Trophoblast cell (in vitro differentiated cells and primary cell): ENCODE measurements at places on chromosomes 3 and 15.

GRCh38 chr3:89859757-89860156 lies 752.3 kb downstream of the EPHA3 start:
- H3K27ac ChIP-seq: no peak overlapping the region
- H3K36me3 ChIP-seq: no peaks in the 10 kb centered on the region
- H3K27me3 ChIP-seq: no peaks in the 10 kb centered on the region

- peak; percentile 26 for DNase-seq
- H3K27ac ChIP-seq: no peak overlapping the region
- no peaks in the 10 kb centered on the region for H3K36me3 ChIP-seq
- H3K4me3 ChIP-seq: no peak overlapping the region
- H3K27me3 ChIP-seq: no peaks in the 10 kb centered on the region
- peaks cover 8% of the 10 kb centered on the region for H3K4me1 ChIP-seq
These were observed 1.3 kb upstream of the TMIE start for GRCh38 chr3:46699676-46700523.

DNA sequence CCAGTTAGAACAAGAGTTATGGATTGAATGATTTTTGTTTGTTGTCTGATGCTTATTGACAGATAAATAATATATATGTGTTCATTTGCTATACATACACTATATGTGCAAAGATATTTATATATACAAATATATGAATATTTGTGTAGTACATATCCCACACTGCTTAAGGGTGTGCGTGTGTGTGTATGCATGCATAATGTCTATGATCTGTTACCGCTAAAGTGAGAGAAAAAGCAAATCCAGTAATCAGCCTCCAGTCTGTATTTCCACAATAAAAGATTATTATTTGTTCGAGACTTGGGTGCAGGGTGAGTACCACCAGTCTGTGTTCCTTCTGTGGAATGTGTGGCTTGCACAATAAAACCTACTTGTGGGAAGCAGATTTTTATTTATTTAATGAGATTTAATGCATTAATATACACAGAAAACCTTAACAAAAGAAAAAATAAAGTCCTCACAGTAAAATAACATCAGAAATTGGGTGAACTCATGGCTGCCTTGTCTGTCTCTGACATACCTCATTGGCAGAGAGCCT lies 366.0 kb upstream of the TBL1XR1 start:
- H3K4me3 ChIP-seq: no peak overlapping the region
- no peaks in the 10 kb centered on the region for H3K27me3 ChIP-seq
- H3K27ac ChIP-seq: no peak overlapping the region
- H3K4me1 ChIP-seq: no peaks in the 10 kb centered on the region

- peak overlapping the region; percentile 56 for H3K27ac ChIP-seq
- H3K4me3 ChIP-seq: no peak overlapping the region
- peak; percentile 82 for DNase-seq
- peaks cover 23% of the 10 kb centered on the region for H3K4me1 ChIP-seq
- H3K36me3 ChIP-seq: no peaks in the 10 kb centered on the region
- H3K27me3 ChIP-seq: no peaks in the 10 kb centered on the region
These were observed 114.0 kb downstream of the FNDC3B start for GRCh38 chr3:172153335-172153861.

- H3K27ac ChIP-seq: no peak overlapping the region
- H3K36me3 ChIP-seq: no peaks in the 10 kb centered on the region
- peak; percentile 18 for DNase-seq
- H3K4me1 ChIP-seq: no peaks in the 10 kb centered on the region
- no peaks in the 10 kb centered on the region for H3K27me3 ChIP-seq
These were observed 281.3 kb upstream of the COL8A1 start for GRCh38 chr3:99357131-99357530.

DNA sequence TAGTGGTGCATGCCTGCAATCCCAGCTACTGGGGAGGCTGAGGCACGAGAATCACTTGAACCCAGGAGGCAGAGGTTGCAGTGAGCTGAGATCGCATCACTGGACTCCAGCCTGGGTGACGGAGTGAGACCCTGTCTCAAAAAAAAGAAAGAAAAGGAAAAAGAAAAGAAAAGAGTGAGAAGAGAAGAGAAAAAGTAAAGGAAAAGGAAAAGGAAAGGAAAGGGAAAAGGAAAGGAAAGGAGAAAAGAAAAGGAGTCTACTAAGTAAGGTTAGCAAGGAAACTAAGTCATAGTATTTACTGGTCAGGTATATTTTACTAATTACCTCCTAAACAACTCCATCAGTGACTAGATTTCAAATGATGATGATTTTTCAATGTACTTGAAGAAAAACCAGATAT lies 198.3 kb downstream of the VPS13C start:
- H3K4me3 ChIP-seq: no peak overlapping the region
- H3K4me1 ChIP-seq: no peaks in the 10 kb centered on the region
- no peaks in the 10 kb centered on the region for H3K27me3 ChIP-seq
- H3K27ac ChIP-seq: no peak overlapping the region
- no peaks in the 10 kb centered on the region for H3K36me3 ChIP-seq
- no peak for DNase-seq

- H3K36me3 ChIP-seq: no peaks in the 10 kb centered on the region
- H3K27me3 ChIP-seq: no peaks in the 10 kb centered on the region
- no peak overlapping the region for H3K4me3 ChIP-seq
These were observed 269.8 kb downstream of the RYR3 start for GRCh38 chr15:33580526-33580925.

GRCh38 chr3:142003291-142003690 lies 126.8 kb downstream of the ATP1B3 start:
- no peaks in the 10 kb centered on the region for H3K27me3 ChIP-seq
- peaks cover 4% of the 10 kb centered on the region for H3K4me1 ChIP-seq
- no peak overlapping the region for H3K27ac ChIP-seq
- H3K36me3 ChIP-seq: no peaks in the 10 kb centered on the region

GRCh38 chr3:66053550-66054094 lies 14.9 kb upstream of the MAGI1 start:
- no peak overlapping the region for H3K4me3 ChIP-seq
- no peak for DNase-seq
- no peaks in the 10 kb centered on the region for H3K36me3 ChIP-seq
- no peak overlapping the region for H3K27ac ChIP-seq
- H3K27me3 ChIP-seq: no peaks in the 10 kb centered on the region

DNA sequence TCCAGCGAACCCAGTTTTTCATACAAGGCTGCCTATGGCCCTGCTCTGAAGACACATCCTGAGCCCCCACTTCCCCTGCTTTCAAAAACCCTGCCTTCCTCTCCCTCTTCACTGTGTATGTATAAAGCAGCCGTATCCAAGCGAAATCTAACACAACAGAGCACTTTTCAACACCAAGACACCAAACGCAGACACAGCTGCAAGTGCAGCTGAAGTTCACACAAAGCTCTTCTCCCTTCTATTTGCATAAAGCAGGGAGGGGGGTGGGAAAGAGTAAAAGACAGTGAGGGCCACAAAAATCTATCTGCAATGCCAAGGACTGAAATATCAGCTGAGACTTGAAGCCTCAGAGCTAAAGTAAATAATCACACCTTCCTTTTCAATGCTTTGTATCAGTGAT lies 35.1 kb upstream of the CSPG5 start:
- no peak overlapping the region for H3K27ac ChIP-seq
- peaks cover 12% of the 10 kb centered on the region for H3K36me3 ChIP-seq
- H3K4me1 ChIP-seq: peaks cover 3% of the 10 kb centered on the region

- H3K4me3 ChIP-seq: no peak overlapping the region
- DNase-seq: no peak
These were observed 894.6 kb downstream of the PLOD2 start for GRCh38 chr3:145266368-145266767.

DNA sequence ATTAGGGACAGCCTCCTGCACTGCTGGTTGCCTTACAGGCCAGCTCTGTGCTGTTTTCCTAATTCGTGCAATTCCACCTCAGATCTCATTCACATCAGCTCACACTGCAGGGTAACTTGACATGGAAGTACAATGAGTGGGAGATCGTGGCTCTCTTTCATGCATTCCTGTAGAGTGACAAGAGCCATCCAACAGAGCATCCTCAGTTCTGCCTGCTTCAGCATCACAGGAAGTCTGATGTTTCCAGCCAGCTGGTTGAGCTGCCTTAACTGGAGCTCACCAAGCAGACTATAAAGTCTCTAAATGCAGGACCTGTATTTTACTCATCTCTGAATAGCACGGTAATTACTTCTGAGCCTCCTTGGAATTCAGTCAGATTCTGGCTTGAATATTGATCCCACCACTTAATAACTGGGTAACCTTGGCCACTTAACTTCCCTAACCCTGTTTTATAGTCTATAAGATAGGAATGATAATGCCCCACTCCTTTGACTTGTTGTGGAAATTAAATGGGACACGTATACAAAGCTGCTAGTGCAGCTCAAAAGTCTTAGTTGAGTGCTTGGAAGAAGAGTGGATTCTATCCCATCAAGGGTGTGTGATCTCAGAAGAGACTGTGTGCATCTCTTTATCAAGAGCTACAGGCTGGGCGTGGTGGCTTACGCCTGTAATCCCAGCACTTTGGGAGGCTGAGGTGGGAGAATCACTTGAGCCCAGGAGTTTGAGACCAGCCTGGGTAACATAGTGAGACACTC lies 1.4 kb upstream of the DIS3L start:
- H3K27me3 ChIP-seq: no peaks in the 10 kb centered on the region
- H3K36me3 ChIP-seq: no peaks in the 10 kb centered on the region
- no peak overlapping the region for H3K27ac ChIP-seq
- H3K4me1 ChIP-seq: no peaks in the 10 kb centered on the region
- no peak for DNase-seq
